ENCODE measurements at places on chromosomes 4 and X.

DNA sequence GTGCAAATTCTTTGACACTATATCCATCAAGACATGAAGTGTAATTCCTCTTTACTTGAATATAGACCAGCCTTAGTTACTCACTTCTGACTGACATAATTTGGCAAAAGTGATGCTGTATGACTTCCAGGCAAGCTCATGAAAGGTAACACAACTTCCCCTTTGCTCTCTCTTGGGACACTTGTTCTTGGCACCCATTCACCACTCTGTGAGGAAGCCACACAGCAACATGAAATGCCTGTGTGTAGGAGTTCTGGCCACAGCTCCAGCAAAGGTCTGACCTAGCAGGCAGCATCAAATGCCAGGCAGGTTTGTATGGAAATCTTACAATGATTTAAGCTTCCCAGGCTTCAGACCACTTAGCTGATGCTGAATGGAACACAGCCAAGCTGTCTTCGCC is 280.3 kb downstream of the PDHA2 start:
- no peak for DNase-seq

DNA sequence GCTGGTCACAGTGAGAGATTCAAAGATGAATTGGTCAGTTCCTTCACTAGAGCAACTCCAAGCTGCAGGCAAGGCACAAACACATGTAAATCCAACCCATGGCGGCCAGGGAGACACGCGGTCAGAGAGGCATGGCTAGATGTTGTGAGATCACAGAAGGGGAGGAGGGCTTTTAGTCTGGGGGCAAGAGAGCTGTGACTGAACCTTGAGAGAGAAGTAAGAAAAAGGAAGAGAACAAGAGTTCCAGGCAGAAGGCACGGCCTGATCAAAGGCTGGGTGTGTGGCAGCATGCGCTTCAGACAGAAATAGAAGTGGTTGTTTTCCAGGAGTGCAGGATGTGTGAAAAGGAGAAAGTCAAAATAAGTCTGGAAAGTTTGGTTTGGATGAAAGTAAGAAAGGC is 15.9 kb downstream of the CCDC149 start:
- no peak for DNase-seq

- no peak for DNase-seq
These were observed 146.9 kb upstream of the FGF13 start for GRCh38 chrX:138858438-138858837.

DNA sequence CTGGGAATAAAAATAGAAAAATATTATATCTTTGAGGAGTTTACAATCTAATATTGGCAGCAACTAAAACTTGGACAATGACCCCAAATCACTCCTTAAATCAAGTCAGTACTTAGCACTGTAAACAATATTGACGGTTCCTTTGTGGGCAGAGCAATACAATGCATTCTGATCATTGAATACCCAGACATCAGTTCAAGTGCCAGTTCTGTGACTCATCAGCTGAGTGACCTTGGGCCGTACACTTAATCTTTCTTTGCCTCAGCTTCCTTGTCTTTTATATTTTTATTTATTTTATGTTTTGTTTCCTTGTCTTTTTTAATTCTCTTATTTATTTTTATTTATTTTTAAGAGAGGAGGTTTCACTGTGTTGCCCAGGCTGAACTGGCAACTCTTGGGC is 112.2 kb upstream of the ANXA3 start:
- DNase-seq, result no peak

GRCh38 chr4:146096371-146096770 is 79.1 kb upstream of the LSM6 start:
- DNase-seq, result no peak

- DNase-seq, result no peak
These were observed 557.7 kb downstream of the RAB28 start for GRCh38 chr4:12926189-12927066.

- DNase-seq, result no peak
These were observed 13.7 kb upstream of the DTHD1 start for GRCh38 chr4:36267486-36268268.

- DNase-seq, result no peak
These were observed 164.6 kb downstream of the BANK1 start for GRCh38 chr4:101954975-101955678.

DNA sequence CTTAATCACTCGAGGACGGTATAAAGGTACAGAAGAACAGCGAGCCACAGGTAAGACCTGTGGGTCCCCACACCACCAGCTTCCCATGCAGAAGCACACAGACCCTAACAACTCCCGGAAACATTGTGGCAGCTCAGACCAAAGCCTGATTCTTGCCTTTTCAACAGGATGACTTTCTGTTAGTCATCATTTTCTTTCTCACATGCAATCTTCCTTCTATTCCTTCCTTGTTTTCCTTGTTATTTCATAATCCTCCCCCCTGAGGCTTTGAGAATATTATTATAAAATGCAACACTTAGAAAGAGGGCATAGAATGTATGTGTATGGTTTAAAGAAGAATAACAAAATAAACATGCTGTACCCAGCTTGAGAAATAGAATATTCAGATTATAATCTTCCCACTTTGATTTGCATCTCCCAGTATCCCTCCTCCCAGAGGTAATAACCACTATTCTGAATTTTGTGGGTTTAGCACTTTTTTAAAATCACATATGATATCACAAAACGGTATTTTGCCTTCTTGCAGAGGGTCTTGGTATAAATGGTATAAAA is 100.9 kb downstream of the FHDC1 start:
- DNase-seq, result no peak

Measured in GDM1 (cell line).